ENCODE measurements at places on chromosomes 2 and 18.

- no peak for DNase-seq
These were observed 6.5 kb downstream of the SLC66A3 start for GRCh38 chr2:11161747-11162146.

DNA sequence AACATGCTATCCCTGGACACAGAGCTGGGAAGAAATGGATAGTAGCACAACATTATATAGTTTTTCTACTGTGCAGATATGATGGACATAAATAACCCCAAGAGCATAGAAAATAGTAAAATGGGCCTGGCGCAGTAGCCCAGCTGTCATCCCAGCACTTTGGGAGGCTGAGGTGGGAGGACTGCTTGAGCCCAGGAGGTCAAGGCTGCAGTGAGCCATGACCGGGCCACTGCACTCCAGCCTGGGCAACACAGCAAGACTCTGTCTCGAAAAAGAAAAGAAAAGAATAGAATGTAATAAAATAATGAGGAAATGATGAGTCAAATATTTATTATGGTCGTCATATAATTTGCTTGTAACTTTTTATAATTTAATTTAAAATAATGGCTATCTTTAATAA is 7.5 kb upstream of the GAREM2 start:
- DNase-seq = no peak

- DNase-seq = no peak
These were observed 191.0 kb downstream of the ZEB2 start for GRCh38 chr2:144328938-144329337.

DNA sequence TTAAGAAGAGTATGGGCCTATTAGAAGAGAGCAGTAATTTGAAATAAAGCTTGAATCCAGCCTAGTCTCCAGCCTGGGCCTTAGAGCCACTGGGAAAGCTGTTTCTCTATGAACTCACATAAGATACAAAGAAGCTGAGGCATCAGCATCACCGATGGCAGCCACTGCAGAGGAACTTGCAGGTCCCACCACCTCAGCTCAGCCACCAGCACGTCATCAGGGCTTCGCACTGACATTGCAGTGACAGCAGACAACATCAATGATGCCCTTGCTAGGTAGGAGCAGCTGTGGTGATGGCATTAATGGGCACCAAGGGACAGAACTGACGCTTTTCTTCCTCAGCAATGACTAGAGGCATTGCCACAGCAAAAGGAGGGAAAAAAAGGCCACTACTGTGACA is 67.7 kb upstream of the CDC42EP3 start:
- no peak for DNase-seq

- DNase-seq = no peak
These were observed 152.3 kb downstream of the DIS3L2 start for GRCh38 chr2:232113821-232114220.

- DNase-seq = no peak
These were observed 55.0 kb downstream of the ARHGAP25 start for GRCh38 chr2:68789603-68790002.

DNA sequence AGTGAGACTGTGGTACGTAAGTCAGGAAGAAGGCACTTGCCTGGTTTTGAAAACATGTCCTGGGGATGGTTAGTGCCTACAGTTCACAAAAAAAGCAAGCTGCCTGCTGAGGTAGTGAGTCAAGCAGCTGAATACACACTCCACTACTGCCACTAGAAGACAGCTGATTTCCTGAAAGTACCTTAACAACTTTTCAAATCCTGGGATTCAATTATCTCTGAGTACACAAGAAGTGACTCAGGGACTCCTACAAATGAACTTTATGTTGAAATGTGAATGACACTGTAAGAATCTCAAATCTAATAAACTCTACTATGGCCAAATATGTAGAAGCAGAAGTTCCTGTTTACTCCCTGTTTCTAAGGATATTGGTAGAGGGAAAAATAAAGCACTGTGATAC is 58.0 kb upstream of the ARL5A start:
- no peak for DNase-seq
